ENCODE measurements at places on chromosomes 2 and 18. TPM values are rescaled to one million over a fixed set of nuclear protein-coding genes. Genes with fewer than 3 reads are reported as not detected.

Gene RNF181
- total RNA-seq, result 176 TPM

Gene CRYGC
- not detected for total RNA-seq

Gene MEP1B
- total RNA-seq, result not detected

Gene CRYBA2
- total RNA-seq, result not detected

DNA sequence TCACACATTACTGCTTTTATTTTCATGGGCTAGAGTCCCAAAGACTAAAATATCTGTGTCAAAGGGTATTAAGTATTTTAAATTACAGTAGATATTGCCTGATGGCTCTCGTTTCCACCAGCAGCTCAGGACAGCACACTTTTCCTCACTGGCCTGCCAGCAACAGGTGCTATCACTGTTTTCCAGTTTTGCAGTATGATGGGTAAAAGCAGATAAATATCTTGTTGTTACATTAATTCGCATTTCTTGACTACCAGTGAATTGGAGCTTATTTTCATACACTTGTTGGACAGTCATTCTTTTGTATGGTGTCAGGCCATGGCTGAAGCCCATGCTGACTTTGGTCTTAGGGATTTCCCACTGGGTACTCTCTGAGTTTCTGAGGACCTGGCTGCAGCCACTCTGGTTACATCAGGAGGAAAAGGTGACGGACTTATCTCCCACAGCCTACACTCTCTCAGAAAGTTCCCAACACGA lies 4.8 kb downstream of the APOB start:
- no peak for DNase-seq

Gene CNGA3
- total RNA-seq, result not detected

Gene GCKR
- total RNA-seq, result not detected

- DNase-seq, result no peak
Measured at GRCh38 chr2:128377071-128377910, 58.6 kb upstream of the HS6ST1 start.

Gene UGT1A10
- not detected for total RNA-seq

DNA sequence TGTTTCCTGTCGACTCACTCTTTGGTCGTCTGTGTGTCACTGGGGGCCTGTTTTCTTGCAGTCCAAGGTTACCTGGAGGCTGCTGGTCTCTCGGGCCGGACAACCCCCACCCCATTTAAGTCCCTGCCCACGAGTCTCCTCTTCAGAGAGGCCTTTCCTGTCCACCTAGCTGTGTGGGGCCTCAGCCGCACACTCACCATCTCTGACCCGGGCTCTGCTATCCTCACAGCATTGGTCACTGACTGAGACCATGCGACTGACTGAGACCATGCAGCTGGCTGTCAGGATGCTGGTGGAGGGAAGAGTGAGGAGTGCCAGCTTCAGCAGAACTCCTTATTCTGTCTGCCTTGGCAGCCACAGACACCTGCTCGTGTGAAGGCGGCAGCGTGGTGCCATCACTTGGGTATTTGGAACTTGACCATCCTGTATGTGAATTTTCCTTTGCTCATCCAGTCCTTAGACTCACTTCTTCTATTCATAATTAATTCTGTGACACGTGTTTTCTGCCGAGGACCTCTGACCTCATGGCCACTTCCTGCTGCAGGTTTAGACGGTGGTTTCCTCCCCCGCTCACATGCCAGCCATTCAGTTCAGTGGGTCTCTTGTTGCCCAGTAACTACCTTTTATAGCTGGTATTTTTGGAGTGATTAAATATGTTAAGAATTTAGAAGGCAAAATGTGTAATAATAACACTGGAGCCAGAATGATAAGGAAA lies 47.5 kb upstream of the ASB1 start:
- peak; percentile 88 for DNase-seq

DNA sequence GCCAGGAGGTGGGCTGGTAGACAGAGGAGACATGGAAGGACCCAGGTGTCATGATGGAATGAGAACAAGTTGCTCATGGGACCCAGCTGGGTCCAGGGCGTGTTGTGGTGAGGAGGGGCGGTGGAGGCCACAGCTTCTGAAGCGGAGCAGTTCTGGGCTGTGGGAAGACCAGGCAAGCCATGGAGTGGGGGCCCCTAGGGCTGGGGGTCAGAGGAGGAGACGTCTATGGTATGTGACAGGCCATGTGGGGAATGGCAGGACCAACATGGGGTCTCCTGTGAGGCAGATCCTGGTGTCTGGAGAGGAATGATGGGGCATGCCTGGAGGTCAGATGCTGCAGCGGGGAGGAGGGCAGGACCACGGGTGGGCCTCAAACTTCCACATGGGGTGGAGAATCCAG lies 16.9 kb downstream of the MYO7B start:
- DNase-seq, result no peak

GRCh38 chr2:128444121-128444771 lies 125.6 kb upstream of the HS6ST1 start:
- no peak for DNase-seq

Gene GPR17
- total RNA-seq, result 0.18 TPM

Gene ERFE
- 1.4 TPM for total RNA-seq

- DNase-seq, result no peak
Measured at GRCh38 chr2:187037310-187037709, 188.3 kb upstream of the ZSWIM2 start.

Gene SIX2
- 7.4 TPM for total RNA-seq

Gene PLEKHH2
- 1.1 TPM for total RNA-seq

DNA sequence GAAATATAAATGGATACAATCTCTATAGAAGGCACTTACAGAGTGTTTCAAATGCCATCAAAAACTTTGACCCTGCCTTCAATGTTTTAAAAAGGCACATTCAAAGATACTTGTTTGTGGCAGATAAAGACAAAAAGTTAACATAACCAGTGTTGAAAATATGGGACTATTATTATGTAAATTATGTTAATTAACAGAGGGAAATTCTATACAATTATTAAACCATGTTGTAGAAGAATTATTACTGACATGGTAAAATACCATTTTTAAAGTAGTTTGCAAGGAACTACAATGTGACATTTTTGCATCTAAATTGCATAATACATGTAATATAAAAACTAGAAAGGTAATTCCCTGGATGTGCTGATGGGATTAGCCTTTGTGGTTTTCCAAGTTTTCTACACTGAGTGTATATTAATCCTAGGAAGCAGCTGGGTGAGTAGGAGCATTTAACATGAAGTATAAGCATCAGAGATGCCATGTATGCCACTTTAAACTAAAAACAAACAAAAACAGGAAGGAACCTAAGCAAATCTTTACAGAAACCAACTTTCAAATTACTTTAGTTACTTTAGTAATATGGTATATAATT lies 21.7 kb downstream of the MIB1 start:
- no peak for DNase-seq

Gene KCNIP3
- 1.5 TPM for total RNA-seq

DNA sequence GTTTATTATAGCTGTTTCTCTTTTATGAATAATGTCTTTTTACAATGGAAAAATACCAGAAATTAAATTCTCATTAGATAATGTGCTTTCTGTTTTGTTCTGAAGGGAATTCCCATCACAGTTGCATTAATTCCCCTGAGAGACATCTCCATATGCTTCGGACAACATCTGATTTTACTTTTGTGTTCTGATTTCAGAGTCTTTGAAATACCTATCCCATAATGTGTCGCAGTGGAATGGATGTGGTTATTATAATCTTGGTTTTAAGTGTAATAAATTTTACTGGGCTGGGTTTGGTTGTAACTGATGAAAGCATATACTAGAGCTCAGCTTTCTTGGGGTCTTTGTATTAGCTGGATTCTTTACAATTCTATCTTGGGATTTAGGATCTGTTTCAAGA lies 12.5 kb downstream of the SPTBN1 start:
- DNase-seq, result no peak

Gene TCF7L1
- total RNA-seq, result 30.8 TPM

Gene RAX
- not detected for total RNA-seq

Gene GKN2
- total RNA-seq, result not detected

GRCh38 chr2:49490710-49491109 lies 336.4 kb upstream of the FSHR start:
- no peak for DNase-seq

- DNase-seq, result no peak
Measured at GRCh38 chr18:11987527-11987926, 6.2 kb downstream of the IMPA2 start.

GRCh38 chr2:162125138-162125537 lies 26.9 kb downstream of the GCG start:
- peak; percentile 54 for DNase-seq

Gene REG1B
- not detected for total RNA-seq

- no peak for DNase-seq
Measured at GRCh38 chr2:1640301-1641135, 103.8 kb downstream of the PXDN start.

Gene EFHD1
- 18.8 TPM for total RNA-seq

DNA sequence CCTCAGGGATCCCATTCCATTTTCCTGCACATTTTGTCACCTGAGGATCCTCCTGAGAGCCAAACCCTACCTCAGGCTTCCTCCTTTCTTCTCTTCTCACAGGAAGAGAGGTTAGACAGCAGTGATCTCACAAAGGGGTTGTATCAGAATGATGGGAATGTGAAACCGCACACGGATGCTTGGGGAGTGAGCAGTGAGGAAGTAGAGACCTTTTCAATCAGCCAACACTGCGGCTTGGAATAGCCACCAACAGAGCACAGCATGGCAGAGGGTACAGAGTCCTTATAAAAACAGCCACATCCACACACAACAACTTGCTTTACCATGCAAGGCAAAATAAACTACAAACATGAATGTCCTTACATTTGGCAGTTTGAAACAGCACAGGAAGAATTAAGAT lies 8.7 kb downstream of the TMEM182 start:
- peak; percentile 71 for DNase-seq

- DNase-seq, result no peak
Measured at GRCh38 chr18:50143886-50144285, 51.1 kb downstream of the MYO5B start.

Gene RND3
- total RNA-seq, result 92.0 TPM

DNA sequence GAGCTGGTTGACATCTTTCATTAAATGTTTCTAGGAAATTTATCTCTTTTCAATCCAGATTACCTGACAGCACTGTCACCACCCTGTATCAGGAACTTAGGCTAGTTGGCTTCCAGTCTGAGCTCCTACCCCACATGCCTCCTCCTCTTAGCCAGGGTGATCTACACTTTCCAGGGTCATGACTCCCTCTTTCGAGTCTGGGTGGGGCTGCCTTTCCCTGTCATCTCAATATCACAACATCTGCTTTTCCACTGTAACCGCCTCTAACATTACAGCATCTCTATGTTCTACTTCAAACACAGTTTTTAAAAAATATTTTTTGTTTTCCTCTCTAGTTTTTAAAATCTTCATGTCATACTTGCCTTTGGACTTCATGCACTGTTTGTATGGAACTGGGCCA lies 129.2 kb downstream of the RBMS1 start:
- no peak for DNase-seq

Gene ZNF385B
- 0.27 TPM for total RNA-seq

GRCh38 chr2:85642725-85643124 lies 25.3 kb downstream of the SFTPB start:
- DNase-seq, result no peak

Gene SERPINB3
- total RNA-seq, result not detected

- DNase-seq, result no peak
Measured at GRCh38 chr2:217717646-217718045, 285.1 kb downstream of the TNS1 start.

DNA sequence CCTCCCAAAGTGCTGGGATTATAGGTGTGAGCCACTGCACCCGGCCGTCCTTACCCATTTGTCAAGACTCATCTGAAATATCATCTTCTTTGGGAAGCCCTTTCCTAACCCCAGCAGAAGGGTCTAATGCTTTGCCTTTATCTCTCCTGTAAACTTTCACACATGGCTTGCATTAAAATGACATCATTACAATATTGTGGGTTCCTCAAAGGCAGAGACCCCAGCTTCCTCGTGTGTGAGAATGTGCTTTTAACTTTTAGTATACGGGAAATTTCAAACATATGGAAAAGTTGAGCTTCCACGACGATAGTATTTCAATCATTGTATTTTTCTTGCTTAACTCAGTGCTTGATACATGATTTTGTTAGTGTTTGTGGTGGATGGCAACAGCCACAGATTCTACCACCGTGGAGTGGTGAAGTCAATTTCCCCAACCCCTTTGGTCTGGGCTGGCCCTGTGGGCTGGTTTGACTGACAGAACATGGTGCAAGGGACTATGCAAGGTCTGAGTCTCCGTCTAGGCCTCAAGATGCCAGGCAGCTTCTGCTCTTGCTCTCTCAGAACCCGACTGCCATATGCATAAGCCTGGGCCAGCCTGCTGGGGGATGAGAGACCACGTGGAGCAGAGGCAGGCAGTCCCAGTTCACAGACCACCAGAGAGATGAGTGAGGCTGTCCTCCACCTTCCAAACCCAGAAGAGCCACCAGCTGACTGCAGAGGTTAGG lies 39.9 kb downstream of the NGEF start:
- DNase-seq, result no peak

DNA sequence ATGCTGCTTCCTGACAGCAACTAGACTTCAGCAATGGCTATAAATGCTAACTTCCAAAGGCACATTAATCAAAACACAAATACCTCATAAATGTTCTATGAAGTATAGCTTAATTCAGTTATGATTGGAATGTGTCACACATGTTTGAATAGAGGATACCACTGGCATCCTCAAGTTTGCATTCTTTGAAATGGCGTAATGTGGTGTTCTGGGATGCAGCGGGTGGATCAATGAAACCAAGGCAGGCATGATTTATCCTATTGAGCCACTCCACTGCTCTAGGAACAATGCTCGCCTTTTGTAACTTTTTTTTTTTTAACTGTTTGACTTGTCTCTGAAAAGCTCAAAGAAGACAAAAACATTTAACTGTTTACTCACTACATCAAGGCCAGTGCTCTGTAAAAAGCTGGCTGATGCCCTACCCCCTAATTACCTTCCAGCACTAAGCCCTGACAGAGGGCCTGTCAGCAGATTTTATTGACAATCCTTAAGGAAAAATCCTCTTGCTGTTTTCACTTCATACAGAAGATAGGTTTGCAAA lies 278.8 kb upstream of the SESTD1 start:
- peak; percentile 41 for DNase-seq

GRCh38 chr2:54247115-54247514 lies 8.9 kb downstream of the TSPYL6 start:
- DNase-seq, result peak; percentile 29

DNA sequence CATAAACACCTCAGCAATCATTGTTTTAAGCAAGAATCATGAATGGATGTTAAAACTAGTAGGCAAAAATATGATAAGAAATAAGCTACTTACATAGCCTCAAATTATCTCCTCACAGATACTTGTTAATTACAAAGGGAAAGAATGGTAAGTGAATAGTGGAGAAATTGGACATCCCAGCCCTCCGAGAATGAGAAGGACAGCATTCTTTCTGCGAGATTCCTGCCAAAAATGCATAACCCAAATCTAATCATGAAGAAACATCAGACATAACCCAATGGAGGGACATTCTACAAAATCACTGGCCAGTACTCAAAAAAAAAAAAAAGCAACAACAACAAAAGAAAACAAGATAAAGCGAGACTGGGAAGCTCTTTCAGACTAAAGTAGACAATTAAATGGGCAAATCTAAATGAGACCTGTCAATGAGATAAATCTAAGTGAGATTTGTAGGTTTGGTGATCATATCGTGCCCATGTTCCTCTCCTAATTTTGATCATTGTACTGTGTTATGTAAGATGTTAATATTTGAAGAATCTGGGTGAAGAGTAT lies 57.9 kb upstream of the GLI2 start:
- DNase-seq, result peak; percentile 51

Measured in astrocyte (in vitro differentiated cells and primary cell).